ENCODE measurements at places on chromosomes 3 and 15. TPM values are rescaled to one million over a fixed set of nuclear protein-coding genes. Genes with fewer than 3 reads are reported as not detected.
A peak's percentile ranks its signal among the peaks of the same experiment; 100 is the strongest.

The ALDH1L1 gene
- 0.48 TPM for total RNA-seq

The KATNBL1 gene
- total RNA-seq = 39.2 TPM

- no peak for DNase-seq
Measured at GRCh38 chr15:65115542-65115941, 542 bp upstream of the UBAP1L start.

DNA sequence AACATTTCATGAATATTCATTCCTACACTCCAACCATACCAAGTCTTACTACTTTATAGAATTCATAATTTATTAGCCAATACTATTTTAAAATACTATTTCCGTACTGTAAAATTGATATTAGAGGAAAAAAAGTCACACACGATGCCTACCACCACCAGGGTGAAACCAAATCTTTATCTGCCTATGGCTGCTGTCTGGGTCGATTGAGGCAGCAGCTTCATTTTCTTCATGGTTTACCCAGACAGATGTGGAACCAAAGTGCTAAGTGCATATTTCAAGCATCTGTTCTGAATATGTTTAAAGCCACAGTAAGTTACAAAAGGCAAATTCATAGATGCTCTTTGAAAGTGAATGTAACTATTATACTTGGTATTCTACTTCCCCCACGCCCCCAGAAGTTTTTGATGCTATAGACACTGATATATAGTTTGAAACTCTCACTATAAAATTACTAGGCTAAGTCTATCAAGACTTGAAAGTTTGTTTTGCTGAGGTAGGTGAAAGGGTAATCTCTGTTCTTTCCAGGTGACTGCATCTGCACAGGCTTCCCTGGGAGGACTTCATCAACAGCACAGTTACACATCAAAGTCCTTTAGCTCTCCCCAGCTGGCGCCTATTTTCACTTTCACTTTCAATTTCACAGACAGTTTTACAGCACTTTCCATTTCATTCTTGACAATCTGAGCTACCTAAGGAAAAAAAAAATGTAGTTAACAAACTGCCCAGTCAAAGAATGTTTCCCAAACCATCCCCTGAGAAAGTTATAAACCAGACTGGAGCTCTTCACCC is 113.9 kb downstream of the POLQ start:
- DNase-seq = peak; percentile 47

DNA sequence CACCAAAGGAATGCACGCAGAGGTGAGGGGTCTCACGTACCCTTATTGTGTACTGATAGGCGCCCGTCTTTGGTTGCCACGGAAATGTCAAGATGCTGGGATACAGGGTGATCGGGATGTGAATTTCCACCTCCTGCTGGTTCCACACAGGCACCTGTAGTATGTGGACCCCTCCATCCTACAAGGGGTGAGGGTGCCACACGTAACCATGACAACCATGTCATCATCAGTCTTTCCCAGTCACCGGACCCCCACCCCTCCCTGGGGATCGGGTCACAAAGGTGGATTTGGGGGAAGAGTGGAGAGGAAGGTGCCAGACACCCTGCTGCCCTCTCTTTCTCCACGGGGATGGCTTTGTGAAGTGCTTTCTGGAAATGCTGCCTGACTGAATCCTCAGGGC is 44.7 kb downstream of the NUP210 start:
- no peak for DNase-seq

GRCh38 chr3:151906751-151907150 is 33.3 kb downstream of the SUCNR1 start:
- no peak for DNase-seq

Measured in activated T-cell treated with anti-CD3 and anti-CD28 coated beads, Interleukin-2, amount 50 U/mL, for 72 hours (primary cell).